ENCODE measurements at places on chromosomes 2 and 18. TPM values are rescaled to one million over a fixed set of nuclear protein-coding genes. Genes with fewer than 3 reads are reported as not detected.

DNA sequence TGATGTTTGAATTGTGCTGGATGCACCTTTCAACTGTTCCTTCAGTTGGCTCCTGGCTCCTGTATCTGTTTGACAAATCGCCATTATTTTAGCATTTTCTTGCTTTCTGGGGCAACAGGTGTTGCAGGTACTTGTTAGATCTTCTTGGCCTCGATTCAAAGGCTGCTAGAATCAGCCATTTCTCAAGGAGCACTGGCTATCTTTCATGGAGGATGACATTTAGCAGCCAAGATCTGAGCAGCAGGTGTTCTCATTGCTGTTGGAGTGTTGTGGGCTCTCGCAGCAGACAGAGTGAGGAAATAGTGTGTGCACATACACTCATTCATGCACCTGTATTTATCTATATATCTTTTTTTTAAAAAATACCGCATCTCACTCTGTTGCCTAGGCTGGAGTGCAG is 52.2 kb downstream of the INPP5D start:
- ATAC-seq: no peak

- ATAC-seq: no peak
Measured at GRCh38 chr18:34639687-34640086, 70.4 kb upstream of the DTNA start.

GRCh38 chr2:228541789-228542188 is 360.3 kb upstream of the SPHKAP start:
- no peak for ATAC-seq

DNA sequence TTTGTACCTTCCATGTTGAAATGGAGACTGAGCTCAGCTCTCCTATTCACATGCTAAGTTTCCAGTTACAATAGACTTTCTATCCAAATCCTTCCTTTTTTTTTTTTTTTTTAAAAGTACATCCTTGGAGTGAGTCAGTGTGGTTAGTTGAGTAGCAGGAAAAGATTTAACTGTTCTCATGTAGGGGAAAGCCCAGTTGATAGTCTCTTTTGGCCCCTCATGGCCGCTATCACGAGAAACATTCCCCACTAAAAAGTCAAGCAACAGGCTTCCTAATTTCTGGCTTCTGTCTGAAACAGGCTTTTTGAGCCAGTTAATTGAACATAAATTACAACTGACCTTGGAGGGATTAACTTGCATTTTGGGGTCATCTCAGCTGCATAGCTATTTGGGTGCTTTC is 161.3 kb downstream of the MEIS1 start:
- ATAC-seq: no peak

- ATAC-seq: no peak
Measured at GRCh38 chr2:196431957-196432356, 207.6 kb upstream of the CCDC150 start.

- ATAC-seq: peak; percentile 19
Measured at GRCh38 chr2:240564561-240565332, 3.5 kb upstream of the RNPEPL1 start.

DNA sequence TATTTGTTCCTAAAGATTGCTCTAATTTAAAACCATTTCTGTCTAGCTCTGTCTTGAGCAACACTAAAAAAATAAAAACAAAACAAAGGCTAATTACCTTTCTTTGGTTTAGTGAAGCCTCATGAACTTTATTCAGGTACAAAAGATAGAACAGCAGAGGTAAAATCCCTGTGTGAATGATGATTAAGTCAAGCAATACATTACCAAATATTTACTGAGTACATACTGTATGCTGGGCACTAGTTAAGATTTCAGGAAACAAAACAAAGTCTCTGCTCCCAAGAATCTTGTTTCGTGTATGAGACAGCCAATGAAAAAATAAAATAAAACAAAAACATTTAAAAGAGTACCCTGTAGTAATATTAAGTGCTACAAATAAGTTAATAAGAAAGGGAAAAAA is 257.5 kb downstream of the RND3 start:
- no peak for ATAC-seq

DNA sequence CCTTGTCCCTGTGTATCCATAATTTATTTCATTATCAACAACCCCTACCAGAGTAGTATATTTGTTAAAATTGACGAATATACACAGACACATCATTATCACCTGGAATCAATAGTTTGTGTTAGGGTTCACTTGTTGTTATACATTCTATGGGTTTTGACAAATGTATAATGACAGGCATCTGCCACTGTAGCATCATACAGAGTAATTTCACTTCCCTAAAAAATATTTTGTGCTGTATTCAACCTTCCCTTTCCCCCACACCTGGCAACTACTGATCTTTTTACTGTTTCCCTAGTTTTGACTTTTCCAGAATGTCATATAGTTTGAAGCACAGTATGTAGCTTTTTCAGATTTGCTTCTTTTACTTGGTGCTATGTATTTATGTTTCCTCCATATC is 132.0 kb downstream of the ZNF804A start:
- ATAC-seq: no peak

DNA sequence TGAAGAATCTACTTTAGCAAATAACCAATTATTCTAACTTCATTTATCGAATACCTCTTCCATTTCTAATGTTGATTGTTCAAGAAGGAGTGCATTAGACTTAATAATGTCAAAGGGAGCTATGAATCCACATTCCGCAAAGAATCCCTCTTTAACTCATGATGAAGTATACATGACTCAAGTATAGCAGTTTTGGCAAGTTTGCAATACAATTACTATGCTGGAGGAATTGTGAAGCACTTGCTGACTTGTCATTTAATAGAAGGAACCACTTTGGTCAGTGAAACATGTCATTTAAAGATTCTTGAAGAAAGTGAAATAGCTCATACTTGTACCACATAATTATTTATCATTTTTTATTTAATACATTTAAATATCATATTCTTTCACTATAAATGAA is 125.1 kb downstream of the SLC39A10 start:
- ATAC-seq: no peak

DNA sequence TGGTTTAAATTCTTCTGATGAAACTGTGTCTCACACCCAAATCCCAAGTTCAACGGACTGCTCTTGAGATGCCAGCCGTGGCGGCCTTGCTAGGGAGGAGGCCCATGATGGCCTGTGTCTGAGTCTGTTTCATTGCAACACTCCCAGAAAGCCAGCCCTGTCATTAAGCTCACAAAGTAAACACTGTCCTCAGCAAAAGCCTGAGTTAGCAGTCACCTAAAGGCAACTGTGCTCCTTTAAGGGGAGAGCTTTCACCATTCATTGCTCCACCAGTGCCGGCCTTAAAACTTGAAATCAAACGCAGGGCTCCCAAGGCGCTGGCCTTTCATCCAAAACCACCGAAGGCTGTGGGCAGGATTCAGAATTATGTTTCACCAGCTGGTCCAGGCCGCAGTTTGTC is 42.5 kb upstream of the PPP1CB start:
- ATAC-seq: no peak

GRCh38 chr2:123438251-123438650 is 586.8 kb upstream of the CNTNAP5 start:
- no peak for ATAC-seq

GRCh38 chr2:10877651-10878111 is 34.1 kb upstream of the KCNF1 start:
- ATAC-seq: no peak

DNA sequence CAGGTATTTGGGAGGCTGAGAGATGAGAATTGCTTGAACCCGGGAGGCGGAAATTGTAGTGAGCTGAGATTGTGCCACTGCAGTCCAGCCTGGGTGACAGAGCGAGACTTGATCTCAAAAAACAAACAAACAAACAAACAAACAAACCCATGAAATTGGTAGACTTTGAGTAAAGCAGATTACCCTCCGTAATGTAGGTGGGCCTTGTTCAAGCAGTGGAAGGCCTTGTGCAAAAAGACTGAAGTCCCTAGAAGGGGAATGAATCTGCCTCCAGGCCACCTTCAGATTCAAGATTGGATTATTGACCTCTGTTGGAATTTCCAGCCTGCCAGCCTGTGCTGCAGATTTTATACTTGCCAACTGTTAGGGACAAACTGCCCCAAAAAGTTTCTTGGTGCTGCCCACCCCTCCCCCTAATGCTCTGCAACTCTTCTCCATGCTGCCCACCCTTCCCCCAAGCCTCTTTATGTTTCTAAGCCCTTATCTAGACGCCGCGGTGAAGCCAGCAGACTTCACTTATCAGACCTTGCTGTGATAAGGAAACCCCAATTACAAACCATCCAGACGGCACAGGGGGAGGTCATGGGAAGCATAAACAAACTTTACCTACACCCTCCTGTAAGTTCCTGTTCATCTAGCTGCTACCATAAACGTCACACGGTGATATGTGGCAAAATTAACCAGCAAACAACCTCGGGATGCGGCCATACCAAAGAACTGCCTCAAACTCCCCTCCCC is 17.0 kb downstream of the CYP27A1 start:
- ATAC-seq: no peak

GRCh38 chr2:28577791-28578680 is 82.2 kb downstream of the PLB1 start:
- ATAC-seq: peak; percentile 49

GRCh38 chr18:27922780-27923179 is 254.2 kb downstream of the CDH2 start:
- no peak for ATAC-seq

- ATAC-seq: no peak
Measured at GRCh38 chr2:36530983-36531354, 67.0 kb downstream of the FEZ2 start.

- ATAC-seq: peak; percentile 46
Measured at GRCh38 chr2:68645523-68645922, 2.1 kb downstream of the PROKR1 start.

The SP140 gene
- total RNA-seq: 91.7 TPM

The PLGLB1 gene
- 1.8 TPM for total RNA-seq

All from activated T-helper 17 cell treated with anti-CD3 and anti-CD28 coated beads, Interleukin-2, amount 50 U/mL, for 72 hours (primary cell).